ENCODE measurements at places on chromosomes 12 and 14.

DNA sequence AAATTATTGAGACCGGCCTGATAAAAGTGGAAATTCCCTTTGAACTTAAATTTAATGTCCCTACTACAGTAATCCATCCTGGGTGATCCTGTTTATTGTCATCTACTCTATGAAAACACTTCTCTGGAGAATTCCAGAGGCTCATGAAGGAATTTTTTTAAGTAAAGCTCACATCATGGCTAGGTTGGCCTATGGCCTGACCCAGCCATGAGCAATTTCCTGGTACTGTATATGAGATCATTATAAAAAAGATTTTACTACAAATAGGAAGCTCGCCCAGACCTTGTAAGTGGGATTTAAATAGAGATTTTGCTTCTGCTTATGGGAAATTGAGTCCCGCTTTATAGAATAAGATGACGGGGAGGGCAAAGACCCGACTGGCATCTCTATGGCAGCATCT, 215.5 kb downstream of the DPF3 start:
- DNase-seq: no peak

DNA sequence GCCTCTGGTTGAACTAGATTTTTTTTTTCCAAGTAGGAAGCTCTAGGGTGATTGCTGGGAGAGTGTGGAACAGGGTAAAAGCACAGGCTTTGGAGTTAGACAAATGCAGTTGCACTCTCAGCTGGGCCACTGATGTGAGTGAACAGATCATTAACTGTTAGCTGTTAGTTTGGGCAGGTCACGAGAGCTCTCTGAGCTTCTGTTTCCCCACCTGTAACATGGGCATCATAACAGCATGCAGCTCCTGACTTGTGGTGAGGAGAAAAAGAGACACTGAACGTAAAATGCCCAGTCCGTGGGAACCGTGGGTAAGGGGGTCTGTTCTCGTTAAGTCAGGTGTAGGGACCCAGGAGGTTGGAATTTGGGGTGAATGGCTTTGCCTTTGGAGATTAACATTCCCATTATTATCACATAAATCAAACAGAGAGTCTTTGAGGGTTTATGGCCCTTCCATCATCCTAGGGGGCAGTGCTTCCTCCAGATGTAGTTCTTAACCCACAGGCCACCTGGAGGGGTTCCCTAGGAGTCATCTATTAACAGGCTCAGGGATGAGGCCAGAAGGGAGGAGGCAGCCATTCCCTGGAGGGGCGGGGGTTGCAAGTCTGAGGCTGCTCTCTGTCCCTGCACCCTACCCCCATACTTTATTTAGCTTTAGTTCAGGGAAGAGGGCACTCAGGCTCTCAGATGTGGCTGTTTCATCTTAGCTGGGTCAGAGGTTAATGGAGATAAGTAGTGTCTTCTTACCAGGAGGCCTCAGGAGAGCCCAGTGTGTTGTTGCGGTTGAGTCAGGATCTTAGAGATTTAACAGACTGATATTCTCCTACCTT, 135.2 kb downstream of the DACT1 start:
- DNase-seq: no peak

GRCh38 chr12:94173660-94174265, 25.4 kb downstream of the PLXNC1 start:
- no peak for DNase-seq

- no peak for DNase-seq
Observed at GRCh38 chr12:126547905-126548304, 1482.7 kb downstream of the AACS start.

- no peak for DNase-seq
Observed at GRCh38 chr14:89959853-89960445, 4.2 kb downstream of the TDP1 start.

GRCh38 chr12:26058818-26059217, 66.0 kb downstream of the BHLHE41 start:
- DNase-seq: no peak

DNA sequence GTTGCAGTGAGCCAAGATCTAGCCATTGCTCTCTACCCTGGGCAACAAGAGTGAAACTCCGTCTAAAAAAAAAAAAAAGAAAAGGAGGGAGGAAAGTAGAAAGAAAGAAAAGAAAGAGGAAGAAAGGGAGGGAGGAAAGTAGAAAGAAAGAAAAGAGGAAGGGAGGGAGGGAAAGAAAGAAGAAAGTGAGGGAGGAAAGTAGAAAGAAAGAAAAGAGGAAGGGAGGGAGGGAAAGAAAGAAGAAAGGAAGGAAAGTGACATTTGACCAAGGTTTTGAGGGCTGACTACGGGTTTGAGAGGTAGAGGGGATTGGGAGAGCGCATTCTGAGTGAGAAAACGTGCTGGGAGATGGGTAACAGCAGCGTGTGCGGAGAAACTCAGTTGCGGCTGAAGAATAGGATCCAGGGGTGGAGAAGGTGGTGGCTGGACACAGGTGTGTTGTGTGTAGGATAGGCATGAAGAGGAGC, 521 bp upstream of the PAPLN start:
- DNase-seq: no peak

- no peak for DNase-seq
Observed at GRCh38 chr12:50018154-50018553, 7.1 kb downstream of the RACGAP1 start.

DNA sequence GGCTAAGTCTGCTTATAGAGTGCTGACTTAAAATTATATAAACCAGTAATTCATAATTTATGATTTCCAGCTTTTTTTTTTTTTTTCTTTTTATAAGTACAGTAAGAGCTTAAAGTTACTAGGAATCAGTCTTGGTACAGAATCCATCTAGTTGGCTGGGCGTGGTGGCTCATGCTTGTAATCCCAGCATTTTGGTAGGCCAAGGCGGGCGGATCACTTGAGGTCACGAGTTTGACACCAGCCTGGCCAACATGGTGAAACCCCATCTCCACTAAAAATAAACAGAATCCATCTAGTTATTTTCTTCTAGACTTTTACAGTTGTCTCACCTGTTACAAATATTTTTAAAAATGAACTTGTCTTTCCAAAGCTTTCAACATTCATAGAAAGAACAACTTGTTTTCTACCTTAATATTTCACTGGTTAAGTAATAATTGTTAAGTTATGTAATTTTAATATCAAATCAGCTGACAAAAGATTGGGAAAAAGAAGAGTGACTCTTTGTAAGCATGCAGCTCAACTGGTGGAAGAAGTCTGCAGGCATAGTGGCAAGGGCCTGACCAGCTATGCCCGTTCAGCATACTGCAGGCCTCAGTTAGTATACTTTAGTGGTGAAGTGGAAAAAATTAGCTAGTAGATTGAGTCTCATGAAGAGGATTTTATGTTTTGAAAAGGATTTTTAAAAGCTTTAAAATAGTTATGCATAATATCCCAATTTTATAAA, 17.4 kb upstream of the PSMA3 start:
- no peak for DNase-seq

- DNase-seq: no peak
Observed at GRCh38 chr12:54021432-54022013, 6.7 kb upstream of the HOXC6 start.

- no peak for DNase-seq
Observed at GRCh38 chr12:12683725-12684124, 12.3 kb downstream of the GPR19 start.

DNA sequence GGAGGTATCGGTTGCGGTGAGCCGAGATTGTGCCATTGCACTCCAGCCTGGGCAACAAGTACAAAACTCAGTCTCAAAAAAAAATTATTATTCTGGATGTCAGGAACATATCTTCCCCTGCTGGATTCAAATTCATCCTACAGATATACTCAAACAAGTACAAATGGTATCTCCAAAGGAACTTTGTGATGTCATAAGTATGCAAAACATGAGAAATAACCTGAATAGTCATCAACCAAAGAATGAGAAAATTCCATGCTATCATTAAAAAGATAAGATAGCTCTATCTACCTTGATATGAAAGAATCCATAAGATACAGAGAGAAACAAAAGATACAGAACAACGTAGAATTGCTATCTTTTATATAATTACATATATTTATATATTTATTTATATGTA, 67.7 kb downstream of the EEA1 start:
- no peak for DNase-seq

Data from stimulated activated CD4-positive, alpha-beta T cell treated with anti-CD3 and anti-CD28 coated beads, Interleukin-1b, Interleukin-23, amount 100 ng/mL, for 1 hour (primary cell).